ENCODE measurements at places on chromosomes 3 and 15.

DNA sequence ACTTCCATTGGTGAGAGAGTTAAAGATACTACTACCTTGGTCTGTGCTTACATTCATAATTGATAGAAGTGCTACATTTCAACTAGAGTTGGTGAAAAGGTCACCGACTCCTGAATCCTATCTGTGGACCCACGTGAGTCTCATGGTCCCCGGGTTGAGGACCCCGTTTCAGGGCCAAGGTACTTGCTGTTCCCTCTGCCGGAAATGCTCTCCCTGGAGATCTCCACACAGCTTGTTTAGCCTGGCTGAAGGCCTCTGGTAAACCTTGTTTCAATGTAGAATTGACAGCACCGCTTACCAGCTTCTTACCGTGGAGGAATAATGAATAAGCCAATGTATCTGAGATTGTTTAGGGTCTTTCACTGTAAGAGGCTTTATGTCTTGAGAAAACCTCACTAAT is 226.0 kb upstream of the GOLGA6L4 start:
- DNase-seq, result no peak

- DNase-seq, result peak; percentile 11
These were observed 157.9 kb upstream of the BHLHE40 start for GRCh38 chr3:4821338-4821737.

DNA sequence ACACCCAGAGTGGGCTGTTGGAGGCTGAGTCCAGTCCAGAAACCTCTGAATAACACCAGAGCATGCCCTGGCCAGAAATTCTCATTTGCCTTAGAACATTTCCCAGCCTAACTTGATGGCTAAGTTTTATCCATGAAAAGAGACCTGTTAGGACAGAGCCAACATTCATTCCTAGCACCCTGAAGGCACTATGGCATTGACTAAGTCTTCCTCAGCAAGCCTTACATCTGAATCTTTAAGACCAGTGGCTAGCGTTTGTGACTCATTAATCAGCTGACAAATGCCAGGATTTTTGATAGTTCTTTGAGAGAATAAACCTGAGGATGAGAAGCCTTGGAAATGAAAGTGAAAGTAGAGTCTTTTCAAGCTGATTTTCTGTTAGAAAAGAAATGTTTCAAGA is 1087.1 kb upstream of the ALCAM start:
- DNase-seq, result no peak

DNA sequence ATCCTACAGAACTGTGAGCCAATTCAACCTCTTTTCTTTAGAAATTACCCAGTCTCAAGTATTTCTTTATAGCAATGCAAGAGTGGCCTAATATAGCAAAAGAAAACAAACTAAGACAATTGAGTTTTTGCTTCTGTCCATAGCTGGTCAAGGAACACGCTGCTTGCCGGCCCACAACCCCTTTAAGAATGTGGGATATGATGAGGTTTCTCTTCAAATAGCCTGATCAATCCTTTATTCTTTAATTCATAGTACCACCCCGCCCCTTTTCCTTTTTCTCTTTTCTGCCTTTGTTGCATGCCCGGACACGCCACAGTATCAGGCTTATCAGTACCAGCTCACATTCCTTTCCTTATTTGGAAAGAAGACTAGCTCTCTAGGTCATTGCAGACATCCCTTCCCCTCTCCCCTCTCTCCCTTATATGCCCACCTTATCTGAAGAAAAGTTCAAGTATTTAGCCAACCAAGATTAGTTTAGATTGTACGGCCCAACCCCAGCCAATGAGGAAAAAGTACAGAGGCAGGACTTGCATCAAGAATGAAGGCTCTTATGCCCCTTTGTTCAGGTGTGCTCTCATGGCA is 404.5 kb downstream of the OCA2 start:
- DNase-seq, result no peak

DNA sequence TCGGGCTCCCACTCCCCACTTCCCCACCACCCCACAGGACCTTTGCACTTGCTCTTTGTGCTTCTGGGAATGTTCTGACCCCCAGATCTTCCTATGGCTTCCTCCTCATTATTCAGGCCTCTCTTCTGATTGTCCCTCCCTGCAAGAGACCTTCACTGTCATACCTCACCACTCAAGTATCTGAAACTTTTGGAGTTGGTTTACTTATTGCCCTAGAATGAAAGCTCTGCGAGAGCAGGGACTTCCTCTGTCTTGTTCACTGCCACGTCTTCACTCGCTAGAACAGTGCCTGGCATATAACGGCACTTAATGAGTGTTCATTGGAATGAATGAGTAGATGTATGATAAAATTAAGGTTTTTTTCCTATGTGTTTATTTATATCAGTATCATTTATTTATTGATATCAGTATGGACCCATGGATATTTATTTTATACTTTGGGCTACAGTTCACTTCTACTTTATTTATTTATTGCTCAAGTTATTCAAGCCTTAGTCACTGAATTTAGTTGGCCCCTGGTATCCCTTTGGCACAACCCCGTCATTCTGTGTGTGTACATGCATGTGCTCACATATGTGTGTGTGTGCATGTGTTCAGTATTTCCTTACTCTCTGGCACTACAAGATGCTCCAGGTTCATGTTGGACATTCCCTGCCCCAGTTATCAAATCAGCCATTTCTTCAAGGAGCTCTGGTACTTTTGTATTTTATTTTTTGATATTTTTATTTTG is 197.6 kb downstream of the THSD4 start:
- no peak for DNase-seq

DNA sequence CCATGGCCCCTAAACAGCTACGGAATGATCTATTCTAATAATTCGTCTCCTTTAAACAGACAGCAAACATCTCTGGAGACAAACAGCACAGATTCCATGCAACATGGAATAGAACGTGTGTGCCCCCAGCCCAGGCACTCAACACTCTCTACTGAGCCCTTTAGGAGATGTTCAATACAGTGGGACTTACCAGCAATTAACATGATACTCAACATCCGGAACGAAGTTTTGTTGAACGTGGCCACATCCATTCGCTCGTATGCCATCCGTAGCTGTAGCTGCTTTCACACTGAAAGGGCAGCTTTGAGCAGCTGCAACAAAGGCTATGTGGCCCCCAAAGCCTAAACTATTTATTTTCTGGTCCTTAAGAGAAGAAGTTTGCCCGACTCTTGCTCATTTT is 3.5 kb downstream of the ADAMTS17 start:
- DNase-seq, result no peak

- DNase-seq, result no peak
These were observed 293.1 kb downstream of the GBE1 start for GRCh38 chr3:81468391-81468790.

GRCh38 chr3:105385179-105385578 is 18.5 kb downstream of the ALCAM start:
- no peak for DNase-seq

GRCh38 chr15:35281515-35281914 is 196.4 kb upstream of the NANOGP8 start:
- no peak for DNase-seq

DNA sequence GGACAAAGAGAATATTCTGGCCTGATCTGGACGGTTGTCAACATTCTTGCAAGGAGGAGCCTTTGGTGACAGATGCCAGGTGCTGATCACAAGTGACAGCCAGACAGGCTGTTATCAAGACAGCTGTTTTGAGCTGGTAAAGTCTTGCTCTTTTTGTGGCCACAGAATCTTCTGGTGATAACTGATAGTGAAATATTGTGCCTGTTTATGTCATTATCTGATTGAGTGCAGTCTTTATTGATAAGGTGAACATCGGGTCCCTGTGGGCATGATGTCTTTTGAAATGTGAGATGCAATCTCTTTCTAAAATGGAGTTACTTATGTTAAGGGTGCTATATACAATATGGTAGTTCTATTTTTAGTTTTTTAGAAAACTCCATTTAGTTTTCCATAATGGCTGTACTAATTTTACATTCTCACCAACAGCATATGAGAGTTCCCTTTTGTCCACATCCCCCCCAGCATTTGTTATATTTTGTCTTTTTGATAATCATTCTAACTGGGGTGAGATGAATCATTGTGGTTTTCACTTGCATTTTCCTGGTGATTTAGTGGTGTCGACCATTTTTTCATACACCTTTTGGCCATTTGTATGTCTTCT is 10.7 kb downstream of the CEP63 start:
- no peak for DNase-seq

DNA sequence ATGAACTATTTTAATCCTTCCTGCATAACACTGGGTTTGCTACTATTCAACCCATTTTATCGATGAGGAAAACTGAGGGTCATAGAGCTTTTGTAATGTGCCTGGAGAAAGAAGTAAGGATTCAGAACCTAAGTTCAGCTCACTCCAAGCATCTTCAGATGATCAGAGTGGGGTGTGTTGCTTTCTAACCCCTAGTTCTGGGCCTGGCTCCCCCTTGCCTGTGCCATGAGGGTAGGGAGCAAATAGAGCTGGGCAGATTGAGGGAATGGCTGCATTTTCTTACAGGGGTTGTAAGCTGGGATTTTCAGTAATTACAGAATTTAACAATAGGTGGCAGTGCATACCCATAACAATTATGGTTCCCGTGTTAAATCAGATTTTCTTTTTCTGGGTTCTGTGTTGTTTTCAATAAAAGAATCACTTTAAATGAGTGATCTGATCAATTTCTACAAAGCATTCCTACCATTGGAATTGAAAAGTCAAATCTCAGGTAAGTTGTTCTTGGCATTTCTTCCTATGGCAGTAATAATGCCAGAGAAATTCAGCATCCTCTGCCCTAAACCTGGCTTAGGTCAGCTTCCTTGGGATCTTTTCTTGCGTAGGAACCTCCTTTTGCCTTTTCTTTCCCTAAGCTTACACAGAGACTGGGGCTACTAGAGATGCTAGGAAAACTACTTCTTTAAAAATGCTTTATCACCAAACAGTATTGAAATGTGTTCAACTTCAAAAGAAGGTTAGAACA is 103.8 kb upstream of the IL12A start:
- no peak for DNase-seq

DNA sequence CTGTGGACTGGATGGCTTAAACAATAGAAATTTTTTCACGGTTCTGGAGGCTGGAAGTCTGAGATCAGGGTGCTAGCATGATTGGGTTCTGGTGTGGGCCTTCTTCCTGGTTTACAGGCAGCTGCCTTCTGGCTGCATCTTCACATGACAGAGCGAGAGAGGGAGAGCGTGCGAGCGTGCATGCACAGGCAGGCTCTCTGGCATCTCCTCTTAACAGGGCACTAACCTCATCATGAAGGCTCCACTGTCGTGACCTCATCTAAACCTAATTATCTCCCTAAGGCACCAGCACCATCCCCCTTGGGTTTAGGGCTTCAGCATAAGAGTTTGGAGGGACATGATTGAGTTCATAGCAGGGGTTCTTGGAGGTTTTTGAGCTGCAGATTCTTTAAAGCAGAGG is 292.0 kb upstream of the C2CD4B start:
- no peak for DNase-seq

GRCh38 chr15:62785881-62786828 is 256.4 kb upstream of the TPM1 start:
- no peak for DNase-seq

GRCh38 chr3:170054204-170054603 is 16.4 kb downstream of the GPR160 start:
- DNase-seq, result no peak

- DNase-seq, result no peak
These were observed 71.4 kb upstream of the P3H2 start for GRCh38 chr3:190192087-190192486.

DNA sequence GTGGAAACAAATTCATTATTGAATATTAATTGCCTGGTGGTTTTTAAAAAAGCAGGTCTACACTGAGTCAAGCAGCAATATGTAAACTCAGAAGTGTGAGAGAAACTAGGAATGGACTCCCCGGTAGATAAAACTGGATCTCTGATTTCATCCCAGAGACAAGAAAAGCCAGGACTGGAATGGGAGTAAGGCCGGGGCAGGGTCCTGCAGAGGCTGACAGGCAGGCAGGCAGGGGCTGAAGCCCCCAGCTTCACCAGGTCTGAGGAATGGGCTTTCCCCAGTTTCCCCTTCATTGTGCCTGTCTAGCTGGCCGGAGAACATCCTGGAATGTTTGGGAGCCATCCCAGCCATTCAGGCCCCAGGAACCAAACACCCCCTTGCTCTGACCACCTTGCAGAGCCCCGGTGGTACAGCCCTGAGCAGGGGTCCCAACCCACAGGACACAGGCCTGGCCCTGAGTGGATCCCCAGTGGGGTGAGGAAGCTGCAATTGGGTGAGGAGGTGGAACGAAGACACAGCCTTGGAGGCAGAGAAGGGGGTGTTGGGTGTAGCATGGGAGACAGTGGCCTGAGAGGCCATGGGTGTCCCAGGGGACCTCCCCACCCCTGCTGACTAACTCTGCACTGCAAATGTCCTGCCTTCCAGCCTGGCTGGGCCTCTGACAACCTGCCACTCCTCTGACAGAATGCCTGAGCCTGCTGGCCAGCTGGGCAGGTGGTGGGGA is 31.7 kb upstream of the XYLB start:
- DNase-seq, result no peak

GRCh38 chr3:27216955-27217552 is 152.1 kb downstream of the NEK10 start:
- DNase-seq, result no peak

GRCh38 chr3:23615068-23615467 is 190.7 kb upstream of the UBE2E1 start:
- no peak for DNase-seq

DNA sequence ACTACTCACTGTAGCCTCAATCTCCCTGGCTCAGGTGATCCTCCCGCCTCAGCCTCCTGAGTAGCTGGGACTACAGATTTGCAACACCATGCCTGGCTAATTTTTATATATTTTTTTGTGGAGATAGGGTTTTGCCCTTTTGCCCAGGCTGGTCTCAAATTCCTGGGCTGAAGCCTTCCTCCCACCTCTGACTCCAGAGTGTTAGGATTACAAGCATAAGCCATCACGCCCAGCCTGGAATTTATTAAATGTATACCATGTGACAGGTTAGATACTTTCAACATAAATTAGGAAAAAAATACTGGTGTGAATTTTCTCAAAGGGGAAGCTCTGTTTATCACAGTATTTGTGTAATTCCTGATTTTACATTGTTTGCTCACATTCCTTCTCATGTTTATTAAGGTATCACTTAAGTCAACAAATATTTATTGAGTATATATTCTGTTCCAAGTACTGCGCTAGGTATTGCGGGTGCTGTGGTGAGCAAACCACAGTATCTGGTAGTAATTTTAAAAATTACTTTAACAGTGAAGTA is 24.8 kb downstream of the PPP4R2 start:
- no peak for DNase-seq

DNA sequence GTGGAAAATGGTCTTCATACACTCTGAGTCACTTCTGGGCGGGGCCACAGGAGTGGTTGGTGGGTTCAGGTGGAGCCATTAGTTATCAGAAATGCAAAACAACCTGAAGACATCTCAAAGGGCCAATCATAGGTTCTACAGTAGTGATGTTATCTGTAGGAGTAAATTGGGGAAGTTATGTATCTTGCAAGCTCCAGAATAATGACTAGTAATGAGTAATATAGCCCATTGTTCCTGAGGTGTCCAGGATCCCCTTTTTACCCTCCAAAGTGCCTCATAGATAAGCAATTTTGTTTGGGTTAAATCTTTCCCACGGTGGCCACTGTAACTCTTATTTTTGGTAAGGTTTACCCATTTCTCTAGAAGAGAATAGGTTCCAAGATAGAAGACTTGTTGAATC is 91.7 kb downstream of the PIK3R4 start:
- DNase-seq, result no peak
